Tongue (tissue), 3 donors: ENCODE measurements at places on chromosomes 3 and 15.

DNA sequence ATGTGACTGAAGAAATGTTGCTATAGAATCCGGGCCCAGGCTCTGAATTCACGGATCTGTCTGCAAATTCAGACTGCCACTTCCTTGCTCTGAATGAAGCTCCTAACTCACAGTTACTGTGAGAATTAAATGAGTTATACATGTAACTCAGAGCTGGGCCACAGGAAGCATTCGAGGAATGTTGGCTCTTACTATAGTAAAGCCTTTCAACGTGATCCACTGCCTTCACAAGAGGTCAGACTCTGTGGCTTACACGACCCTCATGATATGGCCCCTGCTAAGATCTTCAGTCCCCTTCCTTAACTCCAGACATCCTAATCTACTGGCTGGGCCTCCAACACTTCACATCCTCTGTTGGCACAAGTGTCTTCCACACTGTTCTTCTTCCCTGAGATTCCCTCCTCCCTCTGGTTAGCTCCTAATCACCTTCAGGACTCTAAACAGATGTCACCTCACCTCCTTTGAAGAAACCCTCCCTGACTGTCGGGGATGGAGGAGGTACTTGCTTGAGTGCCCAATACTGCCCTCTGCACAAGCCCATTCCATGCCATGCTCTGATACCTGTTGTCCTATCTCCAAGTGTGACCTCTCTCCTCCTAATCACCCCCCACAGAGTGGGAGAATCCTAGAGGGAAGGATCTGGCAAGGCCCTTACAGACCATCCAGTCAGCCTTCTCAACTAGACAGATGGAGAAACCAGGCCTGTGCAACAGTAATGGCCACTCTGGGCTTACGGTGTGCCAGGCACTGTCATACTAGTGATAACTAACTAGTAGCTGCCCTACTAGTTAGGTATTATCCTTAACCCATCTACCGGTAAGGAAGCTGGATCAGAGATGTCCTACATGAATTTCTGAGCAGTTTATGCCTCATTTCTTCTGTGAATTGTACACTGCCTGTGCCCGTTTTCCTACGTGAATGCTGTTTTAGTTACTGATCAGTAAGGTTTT lies 1.3 kb downstream of the ACTR8 start:
- DNase-seq: no peak

- no peak for DNase-seq
These were observed 20.9 kb upstream of the ABHD17C start for GRCh38 chr15:80674245-80674614.

DNA sequence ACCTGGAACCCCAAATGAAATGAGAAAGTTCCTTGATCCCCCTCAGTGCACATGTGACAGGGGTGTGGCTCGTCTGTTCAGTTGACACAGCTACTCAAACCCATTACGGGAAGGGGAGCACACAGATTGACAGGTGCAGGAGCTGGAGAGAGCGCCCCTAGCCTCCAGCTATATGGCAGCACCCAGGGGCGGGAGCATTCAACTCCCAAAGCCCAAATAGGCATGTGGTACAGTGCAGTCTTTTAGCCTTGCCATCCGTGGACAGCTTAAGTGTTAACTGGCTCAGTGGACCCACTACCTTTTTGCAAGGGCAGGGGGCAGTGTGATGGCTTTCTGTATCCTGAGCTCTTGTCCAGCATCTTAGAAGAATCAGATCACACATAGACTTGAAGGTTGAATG lies 1374.2 kb upstream of the ALCAM start:
- no peak for DNase-seq

GRCh38 chr3:82354228-82354627 lies 592.8 kb upstream of the GBE1 start:
- DNase-seq: peak; percentile 3

- DNase-seq: peak; percentile 34
These were observed 47.5 kb upstream of the SNRK start for GRCh38 chr3:43238801-43239200.

GRCh38 chr3:197701841-197702240 lies 34.9 kb downstream of the RUBCN start:
- DNase-seq: no peak

- DNase-seq: no peak
These were observed 214.0 kb downstream of the KLF13 start for GRCh38 chr15:31540633-31541032.

- peak; percentile 52 for DNase-seq
These were observed 48.6 kb downstream of the KCNMB2 start for GRCh38 chr3:178584722-178585380.

GRCh38 chr3:39917065-39917773 lies 107.8 kb downstream of the MYRIP start:
- no peak for DNase-seq

DNA sequence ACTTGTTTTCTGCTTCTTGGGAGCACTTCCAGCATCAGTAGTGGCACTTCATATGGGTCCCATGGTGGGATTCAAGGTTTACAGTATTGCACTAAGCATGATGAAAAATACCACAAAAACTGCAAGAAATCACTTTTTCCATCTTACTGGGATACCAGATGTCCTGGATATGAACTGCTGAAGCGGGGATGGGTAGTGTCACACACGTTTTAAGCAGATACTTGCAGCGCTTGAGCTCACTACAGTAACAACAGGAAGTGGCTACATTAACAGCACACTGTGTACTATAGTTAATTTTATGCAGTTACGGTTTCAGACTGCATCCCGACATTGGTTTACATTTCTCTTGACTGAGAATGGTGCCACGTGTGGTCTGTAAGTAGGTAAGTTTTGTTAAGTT lies 3.5 kb upstream of the ISG20 start:
- no peak for DNase-seq

DNA sequence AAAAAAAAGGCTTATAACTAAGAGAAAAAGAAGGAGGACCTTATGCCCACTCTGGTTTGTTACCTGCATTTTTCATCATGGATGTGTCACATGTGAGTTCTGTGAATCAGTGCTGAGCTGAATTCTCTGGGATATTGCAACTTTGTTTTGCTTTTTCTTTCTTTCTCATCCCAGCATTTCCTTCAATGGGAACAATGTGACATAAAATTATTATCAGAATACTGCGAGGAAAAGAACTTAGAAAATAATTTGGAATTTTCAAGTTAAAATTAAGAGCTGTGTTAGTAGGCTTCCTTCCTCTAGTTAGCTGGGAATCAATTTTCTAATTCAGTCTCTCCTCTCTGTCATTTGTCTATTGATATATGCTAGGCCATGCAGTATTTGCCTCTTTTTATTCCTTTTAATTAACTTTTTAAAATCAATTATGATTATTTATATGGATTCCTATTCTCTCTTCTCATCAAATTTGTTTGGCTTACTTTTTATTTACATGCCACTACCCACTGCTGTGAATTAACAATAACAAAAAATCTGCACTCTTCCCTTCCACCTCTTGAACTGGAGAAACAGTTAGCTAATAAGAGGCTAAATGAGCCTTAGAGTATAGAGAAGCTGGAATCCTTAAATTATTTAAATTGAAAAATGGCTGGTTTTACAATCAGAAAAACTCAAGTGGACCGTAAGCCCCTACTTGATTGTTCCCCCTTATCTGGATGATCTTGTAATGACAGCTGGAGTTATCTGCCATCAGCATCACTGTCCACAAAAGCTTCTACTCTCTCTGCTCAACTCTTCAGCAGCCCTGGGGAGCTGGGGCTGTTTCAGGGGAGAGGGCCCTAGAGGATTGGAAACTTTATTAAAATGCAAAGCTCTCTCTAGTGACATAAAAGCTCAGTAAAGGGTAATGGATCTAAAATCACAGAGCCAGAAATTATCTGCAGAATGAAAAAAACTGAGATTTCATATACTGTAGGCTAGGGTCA lies 95.3 kb upstream of the SOX2 start:
- DNase-seq: no peak

DNA sequence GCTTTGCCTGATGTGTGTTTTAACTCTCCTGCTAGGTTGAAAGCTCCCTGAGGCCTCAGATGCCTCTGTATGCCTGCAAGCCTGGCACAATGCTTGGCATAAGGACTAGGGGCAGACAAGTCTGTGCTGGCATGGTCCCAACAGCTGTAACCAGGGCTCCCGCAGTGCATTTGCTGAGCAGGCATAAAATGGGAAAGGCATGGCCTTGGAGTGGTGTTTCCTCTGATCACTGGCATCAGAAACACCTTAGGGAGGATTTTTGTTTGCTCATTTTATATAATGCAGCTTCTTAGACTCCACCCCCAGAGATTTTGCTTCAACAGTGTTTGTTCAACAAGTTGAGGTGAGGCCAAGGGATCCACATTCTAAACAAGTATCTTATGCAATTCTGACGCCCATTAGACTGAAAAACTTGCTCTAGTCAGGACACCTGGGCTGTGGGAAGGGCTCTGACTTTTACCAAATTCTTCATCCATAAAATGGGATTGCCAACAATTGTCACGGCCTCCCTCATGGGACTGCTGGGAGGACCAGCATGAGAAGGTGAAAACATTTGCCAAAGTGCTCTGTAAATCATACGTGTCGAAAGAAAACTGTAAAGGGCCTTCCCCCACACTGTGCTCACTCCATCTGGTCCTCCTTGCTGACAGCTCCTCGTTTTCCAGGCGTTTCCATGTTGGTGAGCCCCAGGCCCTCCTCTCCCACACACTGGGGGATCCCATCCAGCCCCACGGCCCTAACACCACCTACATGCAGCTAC lies 43.1 kb downstream of the STARD5 start:
- DNase-seq: peak; percentile 53

DNA sequence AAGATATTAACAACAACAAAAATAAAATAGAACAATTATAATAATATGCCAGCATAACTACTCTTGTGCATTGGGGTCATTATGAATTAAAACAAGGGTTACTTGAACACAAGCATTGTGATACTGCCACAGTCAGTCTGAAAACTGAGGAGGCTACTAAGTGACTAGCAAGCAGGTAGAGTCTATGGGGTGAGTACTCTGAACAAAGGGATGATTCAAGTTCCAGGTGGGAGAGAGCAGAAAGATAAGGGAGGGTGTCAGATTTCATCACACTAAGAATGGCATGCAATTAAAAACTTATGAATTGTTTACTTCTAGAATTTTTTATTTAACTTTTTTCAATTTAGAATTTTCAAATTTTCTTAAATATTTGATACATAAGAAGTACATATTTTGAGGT lies 754.4 kb upstream of the GOLIM4 start:
- no peak for DNase-seq

GRCh38 chr3:159926573-159926972 lies 62.1 kb upstream of the IL12A start:
- DNase-seq: no peak

DNA sequence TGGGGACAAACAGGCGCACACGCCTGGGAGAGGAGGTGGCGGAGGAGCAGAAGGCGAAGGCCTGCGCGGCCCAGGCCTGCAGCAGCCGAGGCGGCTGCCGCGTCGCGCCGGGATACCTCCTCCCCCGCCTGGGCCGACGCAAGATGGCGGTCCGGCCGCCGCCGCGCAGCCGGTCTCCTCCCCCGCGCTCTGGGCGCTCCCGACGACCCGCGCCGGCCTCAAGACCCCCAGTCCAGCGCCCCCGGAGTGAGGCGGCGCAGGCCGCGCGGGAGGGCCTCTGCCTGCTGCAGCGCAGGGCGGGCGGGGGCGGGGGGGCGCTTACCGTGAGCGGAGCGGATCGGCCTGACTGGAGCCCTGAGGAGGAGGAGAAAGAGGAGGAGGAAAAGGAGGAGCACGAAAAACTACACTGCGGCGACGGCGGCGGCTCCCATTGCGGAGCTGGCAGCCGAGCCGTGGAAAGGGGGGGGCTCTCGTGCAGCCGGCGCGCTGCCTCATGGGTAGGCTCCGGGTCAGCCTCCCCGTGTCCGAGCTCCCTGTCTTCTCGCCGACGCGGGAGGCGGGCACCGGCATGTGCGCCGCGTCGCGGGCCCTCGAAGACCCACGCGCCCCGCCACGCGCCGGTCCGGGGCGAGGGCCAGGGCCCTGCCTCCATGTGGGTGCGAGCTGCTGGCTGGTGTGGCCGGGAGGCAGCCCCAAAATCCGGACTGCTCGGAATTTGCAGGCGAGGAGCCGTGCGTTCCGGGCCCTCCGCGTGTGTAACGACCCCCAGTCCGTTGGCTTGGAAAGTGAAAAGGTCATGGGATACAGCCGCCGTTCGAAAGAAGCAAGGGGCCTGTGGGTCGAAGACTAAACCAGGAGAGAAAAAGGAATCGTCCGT lies at the start of gene ZNF280D:
TSS of gene ZNF280D (minus strand) at position 374 of the 877 bp plus-strand sequence. CDS start 26,400 bp downstream, outside the sequence.
- peak; percentile 96 for DNase-seq

- peak; percentile 8 for DNase-seq
These were observed 75.4 kb upstream of the LARS2 start for GRCh38 chr3:45312836-45313493.

GRCh38 chr3:23923786-23924185 lies 6.9 kb downstream of the RPL15 start:
- DNase-seq: peak; percentile 48

GRCh38 chr3:149330609-149331331 lies 2.7 kb downstream of the TM4SF18 start:
- DNase-seq: no peak

- DNase-seq: no peak
These were observed 215.1 kb downstream of the MYRIP start for GRCh38 chr3:40024526-40024925.

DNA sequence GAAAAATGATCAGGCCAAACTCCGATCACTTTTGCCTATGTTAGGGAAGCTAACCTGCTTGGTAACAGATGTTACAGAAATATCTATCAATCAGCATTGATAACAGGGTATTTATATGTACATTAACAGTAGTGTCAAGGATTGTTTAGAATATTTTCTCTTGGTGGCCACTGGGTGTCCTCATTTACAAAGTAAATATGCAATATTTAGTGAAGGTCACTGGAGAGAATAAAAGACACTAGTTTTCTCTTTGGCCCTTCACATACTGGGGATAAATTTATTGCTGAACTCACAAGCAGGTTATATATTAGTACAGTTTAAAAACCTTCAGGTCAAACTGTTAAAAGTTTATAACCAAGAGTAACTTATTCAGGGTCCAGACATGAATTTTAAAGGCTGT lies 69.0 kb downstream of the TIGIT start:
- peak; percentile 65 for DNase-seq

DNA sequence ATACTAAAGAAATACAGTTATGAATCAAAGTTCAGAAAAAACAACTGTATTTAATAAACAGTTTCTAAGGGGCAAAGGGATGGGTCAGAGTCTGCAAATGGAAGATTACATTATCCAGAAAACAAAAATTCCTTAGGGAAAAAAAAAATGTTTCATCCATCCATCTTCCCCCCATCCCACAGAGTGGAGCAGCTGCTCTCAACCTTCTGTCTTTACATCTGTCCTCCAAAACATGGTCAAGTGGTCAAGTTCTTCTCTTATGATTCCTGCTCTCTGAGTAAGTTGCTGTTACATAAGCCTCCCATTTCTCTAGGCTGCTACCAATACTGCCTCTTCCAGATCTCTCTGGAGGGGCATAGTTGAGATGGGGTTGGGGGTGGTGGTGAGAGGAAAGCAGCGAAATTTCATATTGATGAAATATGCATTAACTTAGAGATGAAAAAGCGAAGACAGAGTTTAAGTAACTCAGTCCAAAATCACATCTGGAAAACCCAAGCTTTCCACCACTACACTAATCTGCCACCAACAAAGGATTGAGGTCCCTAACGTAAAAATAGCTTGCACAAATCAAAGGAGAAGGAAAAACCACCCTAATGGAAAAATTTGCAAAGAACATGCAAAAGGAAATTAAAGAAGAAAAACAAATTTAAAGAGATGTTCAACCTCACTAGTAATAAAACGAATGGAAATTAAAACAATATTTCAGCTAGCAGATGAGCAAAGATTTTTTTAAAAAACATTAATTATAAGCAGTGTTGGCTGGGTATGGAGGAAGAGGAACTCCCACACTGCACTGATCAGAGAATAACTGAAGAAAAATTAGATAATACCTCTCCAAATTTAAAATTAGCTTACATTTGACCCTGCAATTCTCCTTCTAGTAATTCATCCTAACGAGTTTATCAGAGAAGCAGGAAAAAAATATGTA lies 109.5 kb downstream of the ST8SIA2 start:
- DNase-seq: no peak
